ENCODE measurements at places on chromosomes 16 and 17.

- no peak for DNase-seq
These were observed 110.7 kb upstream of the HLF start for GRCh38 chr17:55154101-55154500.

DNA sequence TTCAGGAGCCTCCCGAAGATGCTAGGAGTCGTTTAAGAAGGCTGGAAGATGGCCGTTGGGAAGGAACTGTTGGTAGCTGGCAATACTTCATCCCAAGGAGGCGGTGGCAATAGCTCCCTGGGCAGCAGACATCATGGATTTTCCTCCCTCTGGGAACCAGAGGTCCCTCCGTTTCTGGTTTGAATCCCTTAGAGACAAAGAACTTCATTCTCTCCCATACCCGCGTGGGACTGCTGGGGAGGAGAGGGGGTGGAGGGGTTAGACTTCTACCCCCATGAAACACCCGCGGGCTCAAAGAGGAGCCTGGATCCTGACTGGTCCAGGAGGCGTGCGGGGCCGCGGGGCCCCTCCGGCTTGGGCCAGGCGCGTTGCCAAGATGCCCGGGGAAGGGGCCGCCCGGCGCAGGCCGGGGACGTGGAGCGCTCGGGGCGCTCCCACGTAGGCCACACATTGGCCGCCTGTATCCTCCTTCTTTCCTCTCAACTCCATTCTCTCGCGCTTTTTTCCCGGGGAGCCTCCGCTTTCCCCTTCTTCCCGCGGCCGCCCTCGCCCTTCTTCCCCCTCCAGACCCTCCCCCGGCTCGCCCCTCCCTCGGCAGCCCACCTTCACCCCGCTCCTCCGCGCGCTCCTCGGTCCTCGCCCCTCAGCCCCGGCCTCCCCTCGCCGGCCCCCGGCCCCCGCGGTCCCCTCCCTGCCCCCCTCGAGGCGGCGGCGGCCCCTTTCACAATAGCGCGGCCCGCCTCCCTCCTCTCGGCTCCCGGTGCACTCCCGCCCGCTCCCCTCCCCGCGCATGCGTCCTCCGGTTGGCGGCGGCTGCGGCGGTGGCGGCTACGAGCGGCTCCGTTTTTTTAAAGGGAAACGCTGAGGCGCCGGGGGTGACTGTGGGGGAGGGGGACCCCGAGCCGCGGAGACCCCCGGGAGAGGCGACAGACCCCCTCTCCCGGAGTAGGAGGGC, at the start of gene MSL1:
MSL1 (plus strand) TSS at position 791 of the 955 bp plus-strand sequence. CDS start 642 bp downstream, outside the sequence.
- DNase-seq = peak; percentile 84

GRCh38 chr17:79033741-79034501, 10.0 kb downstream of the C1QTNF1 start:
- no peak for DNase-seq

GRCh38 chr17:9090641-9091096, 69.4 kb downstream of the NTN1 start:
- DNase-seq = no peak

- no peak for DNase-seq
These were observed 542 bp downstream of the SLC39A11 start for GRCh38 chr17:73091770-73092522.

- no peak for DNase-seq
These were observed 6.0 kb upstream of the TLCD3A start for GRCh38 chr17:726271-726919.

DNA sequence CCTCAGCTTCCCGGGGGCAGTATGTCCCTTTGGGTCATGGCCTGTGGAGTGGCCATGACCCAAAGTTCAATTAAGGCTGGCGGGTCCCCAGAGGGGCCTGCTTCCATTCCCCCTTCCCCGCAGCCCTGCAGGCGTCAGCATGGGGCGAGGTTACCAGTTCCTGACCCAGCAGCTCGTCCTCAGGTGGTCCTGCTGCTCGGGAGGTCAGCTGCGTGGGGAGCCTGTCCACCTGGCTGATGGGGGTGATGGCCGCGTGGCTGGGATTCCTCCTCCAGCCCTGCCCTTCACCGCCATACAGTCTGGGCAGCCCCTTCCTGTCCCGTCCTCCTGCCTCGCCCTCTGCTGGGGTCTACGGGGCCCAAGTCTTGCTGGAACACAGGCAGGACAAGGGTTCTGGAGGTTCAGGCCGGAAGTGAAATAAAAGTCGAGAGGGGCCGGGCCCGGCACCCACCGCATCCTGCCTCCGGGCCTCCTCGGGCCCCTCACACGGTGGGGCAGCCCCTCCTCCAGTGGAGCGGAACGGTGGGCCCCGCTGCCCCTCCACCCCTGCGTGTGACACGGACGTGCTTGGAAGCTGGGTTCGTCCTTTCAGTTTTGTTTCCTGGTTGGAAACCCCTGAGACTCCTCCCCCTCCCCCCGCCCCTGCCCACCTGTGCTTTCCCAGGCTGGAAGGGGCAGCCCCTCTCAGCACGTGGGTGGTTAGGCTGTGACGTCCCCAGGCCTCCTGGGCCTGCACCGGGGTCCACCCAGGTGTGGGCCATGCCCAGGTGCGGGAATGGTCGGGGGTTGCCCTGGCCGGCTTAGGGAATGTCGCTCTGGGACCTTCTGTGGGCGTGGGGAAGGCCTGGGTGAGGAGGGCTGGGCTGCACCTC, 6.8 kb downstream of the UBALD2 start:
- DNase-seq = no peak

DNA sequence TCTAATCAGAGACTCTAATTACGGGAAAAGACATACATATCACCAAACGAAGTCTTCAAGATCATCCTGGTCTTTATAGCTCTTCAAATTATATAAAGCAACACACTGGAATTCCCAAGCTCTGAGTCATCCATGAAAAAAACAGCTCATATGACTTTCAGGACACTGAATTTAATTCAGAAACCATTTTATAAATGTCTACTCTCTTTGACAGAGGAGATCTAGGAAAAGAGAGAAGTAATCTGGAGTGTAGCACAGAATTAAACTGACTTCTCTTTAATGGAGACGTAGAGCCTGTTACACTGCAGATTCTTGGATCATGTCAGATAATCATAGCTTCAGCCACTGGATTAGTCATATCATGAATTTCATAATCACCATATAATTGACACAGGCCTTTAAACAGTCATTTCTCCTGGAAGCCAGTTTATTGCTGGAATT, 86.8 kb upstream of the WSB1 start:
- no peak for DNase-seq

DNA sequence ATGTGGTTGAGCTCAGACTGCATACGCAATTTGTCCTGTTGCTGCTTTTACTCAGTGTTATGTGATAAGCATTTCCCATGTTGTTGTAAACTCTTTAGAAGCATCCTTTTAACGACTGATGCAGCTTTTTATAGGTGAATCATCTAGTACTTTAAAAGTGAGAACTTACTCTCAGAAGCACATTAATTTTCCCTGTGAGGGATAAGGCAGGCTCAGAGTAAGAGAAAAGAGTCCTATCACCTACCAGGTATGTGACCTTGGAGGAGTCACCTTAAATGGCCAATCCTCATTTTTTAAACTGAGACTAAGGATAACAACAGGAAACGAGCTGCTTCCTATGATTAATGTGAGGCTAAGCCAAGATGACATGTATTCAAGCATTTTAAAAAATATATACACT, 34.4 kb upstream of the GAN start:
- no peak for DNase-seq

GRCh38 chr16:21701271-21701670, 37.5 kb downstream of the OTOA start:
- no peak for DNase-seq

GRCh38 chr17:45893725-45894021, 681 bp upstream of the MAPT start:
- DNase-seq = no peak

DNA sequence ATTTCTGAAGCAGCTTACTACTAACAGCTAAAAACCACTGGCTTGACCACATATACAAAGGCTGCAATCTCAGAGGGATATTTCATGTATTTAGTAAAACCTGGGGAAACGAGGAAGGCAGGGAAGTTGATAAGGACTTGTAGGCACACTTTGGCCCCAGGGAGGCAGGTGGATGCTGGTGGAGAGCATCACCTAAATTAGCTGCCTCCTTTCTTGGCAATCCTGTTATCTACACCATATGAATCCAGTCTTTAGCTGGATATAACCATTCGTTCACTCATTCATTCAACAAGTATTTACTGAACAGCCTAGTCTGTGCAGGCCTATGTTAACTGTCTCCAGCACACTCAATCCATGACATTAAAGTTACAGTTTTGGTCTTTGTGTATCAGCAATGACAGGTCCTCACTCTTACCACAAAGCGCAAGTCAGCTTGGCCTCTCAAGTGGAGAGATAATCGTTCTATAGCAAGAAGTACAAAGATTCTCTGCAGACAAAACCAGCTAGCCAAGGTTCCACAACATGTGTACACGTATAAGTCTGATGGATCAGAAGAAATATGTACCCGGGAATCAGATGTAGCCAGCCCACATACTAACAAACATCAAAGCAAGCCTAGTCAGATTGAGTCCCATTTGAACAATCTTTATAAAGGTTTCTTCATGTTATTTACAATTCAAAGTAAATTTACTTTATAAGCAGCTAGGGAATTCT, 10.8 kb downstream of the MRPS23 start:
- no peak for DNase-seq

DNA sequence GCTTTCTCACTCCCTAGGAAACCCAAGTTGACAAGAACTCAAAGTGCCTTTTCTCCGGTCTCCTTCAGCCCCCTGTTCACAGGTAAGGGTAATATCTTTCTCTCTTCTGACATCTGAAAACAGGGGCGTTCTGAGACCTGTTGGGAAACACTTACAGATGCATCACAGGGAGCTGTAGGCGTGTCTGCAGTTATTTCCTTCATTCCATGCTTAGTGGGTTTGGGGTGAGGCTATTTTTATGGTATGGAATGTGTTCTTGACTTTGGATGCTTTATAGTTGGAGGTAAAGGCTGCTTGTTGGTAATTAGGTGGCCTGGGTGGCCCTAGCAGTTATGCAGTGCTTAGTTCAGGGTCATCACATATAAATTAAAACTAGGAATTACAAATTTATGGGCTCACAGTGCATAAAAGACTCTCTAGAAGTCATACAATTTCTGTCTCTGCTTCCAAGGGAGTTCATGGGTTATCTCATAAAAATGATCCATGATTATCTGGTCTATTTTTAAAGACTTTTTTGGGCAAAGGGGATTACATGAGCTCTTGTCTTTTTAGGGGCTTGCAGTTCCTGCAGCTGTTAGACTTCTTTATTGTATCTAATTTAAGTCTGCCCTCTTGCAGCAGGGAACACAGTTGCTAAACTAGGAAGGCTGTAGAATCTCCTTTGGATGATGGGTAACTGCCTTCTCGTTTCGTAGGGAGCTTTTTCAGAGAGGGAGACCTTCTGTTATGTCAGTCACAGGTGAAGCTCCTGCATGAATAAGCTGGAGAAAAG, 10.2 kb downstream of the SOCS7 start:
- no peak for DNase-seq

DNA sequence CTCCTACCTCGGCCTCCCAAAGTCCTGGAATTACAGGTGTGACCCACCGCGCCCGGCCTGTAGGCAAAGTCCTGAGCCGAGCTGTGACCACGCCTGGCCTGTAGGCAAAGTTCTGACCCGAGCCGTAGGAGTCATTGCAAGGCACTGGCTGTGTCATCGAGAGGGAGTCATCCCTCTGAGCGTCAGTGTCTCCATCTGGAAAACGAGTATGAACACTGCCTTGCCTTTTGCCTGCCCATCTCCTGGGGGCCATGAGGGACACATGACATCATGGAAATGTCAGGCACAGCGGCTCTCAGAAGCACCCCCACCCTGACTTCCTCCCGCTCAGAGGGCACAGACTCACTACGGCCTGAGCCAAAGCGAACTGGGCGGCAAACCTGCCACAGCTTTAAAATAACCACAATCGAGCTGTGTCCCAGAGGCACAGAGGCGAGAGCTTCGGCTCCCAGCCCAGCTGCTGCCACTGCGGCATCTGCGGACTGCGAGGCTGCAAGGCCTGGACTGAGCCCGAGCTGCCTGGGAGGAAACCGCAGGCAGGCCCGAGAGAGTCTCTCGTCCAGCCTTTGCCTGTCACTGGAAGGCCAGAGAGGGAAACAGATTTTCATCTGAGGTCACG, 50.8 kb downstream of the RPH3AL start:
- DNase-seq = no peak

DNA sequence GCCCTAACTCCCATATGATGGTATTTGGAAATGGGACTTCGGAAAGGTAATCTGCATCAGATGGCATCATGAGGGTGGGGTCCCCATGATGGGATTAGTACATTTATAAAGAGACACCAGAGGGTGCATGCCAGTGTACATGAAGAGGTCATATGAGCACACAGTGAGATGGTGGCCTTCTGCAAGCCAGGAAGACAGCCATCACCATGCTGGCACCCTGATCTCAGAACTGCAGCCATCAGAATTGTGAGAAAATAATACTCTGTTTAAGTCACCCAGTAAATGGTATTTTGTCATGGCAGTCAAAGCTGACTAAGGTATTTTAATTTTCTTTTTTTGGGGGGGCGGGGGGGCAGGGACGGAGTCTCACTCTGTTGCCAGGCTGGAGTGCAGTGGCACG, 47.1 kb upstream of the ABCA10 start:
- no peak for DNase-seq

- DNase-seq = no peak
These were observed 38.5 kb downstream of the IGF2BP1 start for GRCh38 chr17:49035470-49036269.

DNA sequence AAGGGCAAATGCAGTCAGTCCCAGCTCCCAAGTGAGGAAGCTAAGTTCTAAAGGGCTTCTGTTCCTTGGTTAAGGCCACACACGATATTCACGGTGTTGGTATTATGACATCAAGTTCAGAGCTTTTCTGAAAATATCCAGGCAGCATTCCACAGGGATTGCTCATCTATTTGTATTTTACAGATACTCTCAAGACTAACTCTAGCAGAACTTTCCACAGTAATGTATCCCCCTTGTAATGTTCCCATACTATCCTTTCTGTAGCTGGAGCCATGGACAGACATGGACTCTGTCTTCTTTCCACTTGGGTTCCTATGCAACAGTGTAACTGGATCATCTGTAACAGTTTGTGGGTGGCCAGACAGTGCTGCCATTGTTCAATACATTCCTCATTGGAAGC, 13.5 kb downstream of the SDR42E1 start:
- no peak for DNase-seq

DNA sequence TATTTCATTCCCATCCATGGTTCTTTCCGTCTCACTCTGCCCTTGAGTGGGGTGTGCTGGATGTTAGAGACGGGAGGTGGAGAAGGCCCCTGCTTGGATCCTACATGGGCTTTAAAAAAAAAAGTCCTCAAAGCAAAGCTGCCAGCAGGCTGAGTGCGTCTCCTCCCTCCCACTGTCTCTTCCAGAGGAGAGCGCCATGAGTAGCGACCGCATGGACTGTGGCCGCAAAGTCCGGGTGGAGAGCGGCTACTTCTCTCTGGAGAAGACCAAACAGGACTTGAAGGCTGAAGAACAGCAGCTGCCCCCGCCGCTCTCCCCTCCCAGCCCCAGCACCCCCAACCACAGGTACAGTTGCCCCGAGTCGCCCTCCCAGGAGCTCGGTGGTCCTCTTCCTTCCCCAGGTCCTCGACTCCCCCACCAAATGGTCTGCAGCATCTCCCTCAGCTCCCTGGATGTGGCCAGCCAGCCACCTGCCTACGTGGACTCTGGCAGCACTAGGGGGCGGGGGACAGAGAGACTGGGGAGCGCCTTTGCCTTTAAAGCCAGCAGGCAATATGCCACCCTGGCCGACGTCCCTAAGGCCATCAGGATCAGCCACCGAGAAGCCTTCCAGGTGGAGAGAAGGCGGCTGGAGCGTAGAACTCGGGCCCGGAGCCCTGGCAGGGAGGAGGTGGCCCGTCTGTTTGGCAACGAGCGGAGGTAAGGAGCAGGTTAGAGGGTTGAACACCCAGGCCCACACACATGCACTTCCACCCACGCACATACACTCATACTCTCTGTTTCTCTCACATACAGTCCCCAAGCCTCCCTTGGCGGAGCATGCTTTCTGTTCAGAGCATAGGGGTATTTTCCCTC, 68.2 kb downstream of the PLD6 start:
- no peak for DNase-seq

All from T-helper 17 cell (primary cell).